ENCODE measurements at places on chromosomes 11 and 22. TPM values are rescaled to one million over a fixed set of nuclear protein-coding genes. Genes with fewer than 3 reads are reported as not detected.

Gene MS4A3
- total RNA-seq = not detected

Gene BATF2
- 0.72 TPM for total RNA-seq

Gene MIOX
- 1.4 TPM for total RNA-seq

Gene APOL5
- total RNA-seq = not detected

DNA sequence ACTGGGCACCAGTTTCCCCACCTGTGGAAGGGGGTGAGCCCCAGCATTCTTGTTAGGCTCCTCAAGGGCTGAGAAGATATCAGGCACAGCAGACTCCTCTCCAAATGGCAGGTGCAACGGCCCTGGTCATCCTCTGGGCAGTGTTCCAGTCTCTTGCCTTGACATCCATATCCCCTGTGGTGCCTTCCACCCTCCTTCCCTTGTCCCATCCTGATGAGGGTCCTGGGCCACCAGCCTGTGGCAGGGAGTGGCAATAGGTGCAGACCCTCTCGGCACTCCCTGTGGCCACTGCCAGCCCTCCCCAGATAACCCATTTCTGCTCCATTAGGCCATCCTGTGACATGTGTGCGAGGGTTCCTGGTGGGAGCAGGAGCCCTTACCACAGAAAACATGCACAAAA is 78.8 kb upstream of the NECTIN1 start:
- H3K4me1 ChIP-seq = no peaks in the 10 kb centered on the region
- no peak overlapping the region for H3K27ac ChIP-seq
- no peak overlapping the region for H3K4me3 ChIP-seq
- no peaks in the 10 kb centered on the region for H3K36me3 ChIP-seq

- no peaks in the 10 kb centered on the region for H3K27me3 ChIP-seq
- no peak overlapping the region for H3K27ac ChIP-seq
- H3K4me3 ChIP-seq = no peak overlapping the region
- DNase-seq = no peak
- peaks cover 4% of the 10 kb centered on the region for H3K4me1 ChIP-seq
Observed at GRCh38 chr11:73030130-73030529, 112.0 kb downstream of the FCHSD2 start.

DNA sequence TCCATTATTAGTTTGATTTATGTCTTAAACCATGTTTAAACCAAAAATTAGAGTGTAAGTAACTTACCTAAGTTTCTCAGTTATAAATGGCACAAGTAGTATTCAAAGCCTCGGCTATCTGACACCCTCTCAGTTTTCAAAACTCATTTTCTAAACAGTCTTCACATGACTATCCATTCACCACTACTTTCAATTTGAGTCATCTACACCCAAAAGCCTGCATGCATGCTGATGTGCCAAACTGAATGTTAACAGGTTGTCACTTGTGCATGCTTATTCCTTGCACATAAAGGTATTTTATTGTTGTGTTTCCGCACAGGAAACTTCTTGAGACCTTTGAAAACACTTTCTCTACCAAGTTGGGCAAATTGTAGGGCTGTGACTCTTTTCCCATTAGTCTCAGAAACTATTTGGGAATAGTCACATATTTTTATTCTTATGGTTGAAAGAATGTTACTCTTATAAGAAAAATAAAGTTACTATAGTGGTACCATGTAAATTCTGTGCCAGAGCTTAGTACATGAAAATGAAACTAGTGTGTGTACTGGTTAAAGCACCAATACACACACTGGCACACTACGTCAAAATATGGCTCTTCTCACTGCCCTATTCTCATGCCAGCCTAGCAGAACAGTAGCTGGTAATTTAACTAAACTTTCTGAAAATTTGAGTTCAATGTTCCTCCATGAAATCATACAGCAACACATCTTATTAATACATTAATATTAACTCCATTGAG is 2.2 kb upstream of the OR51E2 start:
- no peak for DNase-seq
- peaks cover 4% of the 10 kb centered on the region for H3K4me1 ChIP-seq
- no peak overlapping the region for H3K27ac ChIP-seq
- H3K36me3 ChIP-seq = no peaks in the 10 kb centered on the region

GRCh38 chr11:706439-706956 is 467 bp downstream of the EPS8L2 start:
- peaks cover 5% of the 10 kb centered on the region for H3K4me1 ChIP-seq
- no peak overlapping the region for H3K27ac ChIP-seq
- no peaks in the 10 kb centered on the region for H3K27me3 ChIP-seq
- H3K4me3 ChIP-seq = peak overlapping the region; percentile 71
- DNase-seq = peak; percentile 44

- no peaks in the 10 kb centered on the region for H3K4me1 ChIP-seq
- H3K4me3 ChIP-seq = no peak overlapping the region
- H3K36me3 ChIP-seq = peaks cover 5% of the 10 kb centered on the region
- H3K27ac ChIP-seq = no peak overlapping the region
- DNase-seq = no peak
Observed at GRCh38 chr22:29308148-29308790, 1.8 kb downstream of the GAS2L1 start.

DNA sequence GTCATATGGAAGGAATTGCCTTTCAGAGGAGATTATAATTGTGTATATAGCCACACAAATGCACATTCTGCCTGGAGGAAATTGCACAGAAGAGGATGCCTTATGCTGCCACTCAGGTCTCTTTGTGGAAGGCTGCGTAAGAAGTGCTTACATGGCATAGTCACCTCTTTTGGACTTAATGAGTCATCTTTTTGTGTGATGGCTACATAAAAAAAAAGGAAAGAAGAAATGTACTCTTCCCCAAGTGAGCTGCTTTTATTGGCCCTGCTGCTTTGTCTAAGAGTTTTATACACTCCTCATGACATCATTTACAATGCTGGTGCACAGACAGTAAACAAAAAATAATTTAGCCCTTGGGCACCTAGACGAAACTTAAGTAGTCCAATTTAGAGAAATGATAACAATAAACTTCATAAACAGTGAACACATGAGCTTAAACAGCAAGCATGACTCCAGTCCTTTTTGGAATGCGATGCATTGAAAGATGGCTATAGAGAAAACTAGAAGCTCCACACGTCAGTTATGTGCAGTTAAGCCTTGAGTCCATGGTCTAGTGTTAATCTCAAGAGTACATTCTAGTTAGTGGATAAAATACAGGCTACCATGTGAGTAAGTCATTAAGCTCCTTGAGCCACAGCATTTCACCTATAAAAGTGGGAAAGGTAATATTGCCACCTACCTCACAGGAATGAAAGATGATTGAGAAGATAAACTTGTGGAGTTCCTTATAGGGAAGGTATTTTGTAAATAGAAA is 12.0 kb downstream of the CSTPP1 start:
- H3K4me1 ChIP-seq = no peaks in the 10 kb centered on the region
- no peak overlapping the region for H3K4me3 ChIP-seq
- H3K36me3 ChIP-seq = no peaks in the 10 kb centered on the region

DNA sequence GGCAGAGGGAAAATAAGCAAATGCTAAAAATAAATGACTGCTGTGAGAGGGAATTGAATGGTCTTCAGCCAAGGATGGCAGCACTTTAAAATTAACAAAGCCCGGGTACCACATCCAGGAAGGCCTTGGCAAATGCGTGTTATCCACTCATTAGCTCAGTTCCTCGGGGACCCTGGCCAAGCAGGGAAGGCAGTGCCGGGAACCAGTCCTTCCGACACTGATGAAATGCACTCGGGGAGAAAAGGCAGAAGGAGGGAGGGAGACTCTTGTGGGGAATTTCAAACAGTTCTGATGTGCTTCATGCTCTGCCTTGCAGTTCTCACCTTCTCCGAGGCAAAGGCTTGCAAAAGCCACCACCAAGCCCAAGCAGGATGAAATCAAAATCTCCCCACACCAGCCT is 38.3 kb downstream of the CLPB start:
- DNase-seq = no peak
- H3K4me1 ChIP-seq = no peaks in the 10 kb centered on the region
- no peaks in the 10 kb centered on the region for H3K27me3 ChIP-seq
- H3K36me3 ChIP-seq = no peaks in the 10 kb centered on the region
- H3K4me3 ChIP-seq = no peak overlapping the region

DNA sequence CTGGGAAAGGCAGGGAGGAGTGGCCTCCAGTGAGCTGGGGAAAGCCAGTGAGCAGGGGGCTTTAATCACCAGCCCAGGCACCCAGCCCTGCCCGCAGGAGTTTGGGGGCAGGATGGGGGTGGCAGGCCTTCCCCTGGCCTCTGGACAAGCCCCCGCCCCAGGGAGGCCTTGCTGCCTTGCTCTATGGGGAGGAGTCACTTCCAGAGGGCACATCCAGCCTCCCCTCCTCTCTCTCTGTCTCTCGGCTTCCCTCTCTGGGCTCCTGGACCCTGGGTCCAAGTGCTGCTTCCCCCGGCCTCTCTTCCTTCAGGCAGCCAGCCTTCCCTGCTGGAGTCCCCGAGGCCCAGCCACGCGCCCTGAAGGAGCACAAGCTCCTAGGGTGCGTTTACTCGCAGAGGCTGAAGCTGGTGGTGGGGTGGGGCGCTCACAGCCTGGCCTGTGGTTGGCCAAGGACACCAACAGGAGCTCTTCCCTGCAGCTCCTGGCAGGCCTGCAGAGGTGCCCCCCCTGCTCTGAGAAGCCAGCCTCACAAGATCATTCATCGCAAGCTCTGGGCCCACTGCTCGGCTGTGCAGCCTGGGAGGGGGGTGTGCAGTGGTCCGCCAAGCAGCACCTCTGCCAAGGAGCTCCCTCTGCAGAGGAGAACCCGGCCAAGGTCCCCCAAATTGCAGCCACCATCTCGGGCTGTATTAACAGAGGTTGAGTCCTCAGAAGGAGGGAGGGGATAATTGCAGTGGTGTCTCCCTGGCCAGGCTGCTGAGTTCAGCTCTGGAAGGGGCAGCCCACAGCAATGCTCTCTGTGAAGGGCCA is 25.4 kb downstream of the OSBPL5 start:
- DNase-seq = no peak
- no peak overlapping the region for H3K27ac ChIP-seq
- H3K36me3 ChIP-seq = no peaks in the 10 kb centered on the region
- H3K27me3 ChIP-seq = no peaks in the 10 kb centered on the region
- H3K4me1 ChIP-seq = no peaks in the 10 kb centered on the region

DNA sequence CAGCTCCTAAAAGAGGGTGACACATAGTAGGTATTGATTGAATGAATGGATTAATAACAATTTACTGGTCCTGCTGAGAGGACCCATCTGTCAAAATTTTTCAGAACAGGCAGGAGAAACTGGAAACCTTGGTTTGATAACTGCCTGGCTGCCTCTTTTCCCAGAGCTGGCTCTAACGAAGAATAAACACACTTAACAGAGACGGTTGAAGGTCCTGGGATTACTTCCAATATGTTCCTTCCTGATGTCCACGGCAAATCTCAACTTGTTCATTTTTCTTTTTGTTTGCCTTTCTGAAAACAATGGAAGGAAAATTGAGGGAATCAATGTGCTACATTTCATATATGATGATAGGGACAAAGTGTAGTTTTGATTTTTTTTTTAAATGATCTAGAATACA is 76.5 kb upstream of the SYT13 start:
- no peaks in the 10 kb centered on the region for H3K4me1 ChIP-seq
- H3K36me3 ChIP-seq = no peaks in the 10 kb centered on the region
- DNase-seq = no peak
- H3K4me3 ChIP-seq = no peak overlapping the region

DNA sequence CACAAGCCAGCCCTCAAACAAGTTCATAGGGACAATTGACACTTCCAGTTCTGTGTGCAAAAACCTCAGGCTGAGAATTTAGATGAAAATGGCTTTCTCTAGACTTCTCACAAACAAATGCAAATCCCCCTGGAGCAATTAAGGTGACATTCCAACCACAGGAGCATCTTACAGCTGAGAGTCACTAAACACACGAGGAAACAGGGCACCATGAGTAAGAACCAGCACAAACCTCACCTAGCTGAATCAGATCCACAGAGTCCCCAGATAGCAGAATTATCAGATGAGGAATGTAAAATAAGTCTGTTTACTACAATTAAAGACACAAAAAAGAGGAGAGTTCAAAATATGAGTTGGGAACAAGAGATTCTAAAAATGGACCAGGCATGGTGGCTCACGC is 51.5 kb downstream of the RTL6 start:
- DNase-seq = peak; percentile 2
- H3K4me3 ChIP-seq = no peak overlapping the region
- H3K27ac ChIP-seq = no peak overlapping the region
- no peaks in the 10 kb centered on the region for H3K27me3 ChIP-seq
- peaks cover 3% of the 10 kb centered on the region for H3K36me3 ChIP-seq

DNA sequence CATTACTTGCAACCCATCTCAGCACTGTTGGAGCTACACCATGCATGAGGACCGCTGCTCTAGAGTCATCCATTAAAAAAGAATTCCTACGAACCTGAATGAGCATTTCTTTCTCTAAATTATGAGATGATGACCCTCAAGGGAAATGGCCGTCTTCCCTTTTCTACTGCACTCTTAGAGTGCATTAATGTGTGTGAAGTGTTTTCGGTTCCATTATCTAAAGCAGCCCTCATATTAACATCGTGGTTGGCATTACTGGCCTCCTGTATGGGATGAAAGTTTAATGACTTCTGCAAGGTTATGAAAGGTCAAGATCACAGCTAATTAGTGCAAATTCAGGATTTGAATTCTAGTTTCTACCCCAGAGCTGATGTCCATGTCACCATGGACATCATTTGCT is 16.7 kb downstream of the CD44 start:
- no peaks in the 10 kb centered on the region for H3K36me3 ChIP-seq
- no peak overlapping the region for H3K4me3 ChIP-seq
- no peak for DNase-seq
- H3K27ac ChIP-seq = no peak overlapping the region
- peaks cover 12% of the 10 kb centered on the region for H3K4me1 ChIP-seq
- H3K27me3 ChIP-seq = no peaks in the 10 kb centered on the region

DNA sequence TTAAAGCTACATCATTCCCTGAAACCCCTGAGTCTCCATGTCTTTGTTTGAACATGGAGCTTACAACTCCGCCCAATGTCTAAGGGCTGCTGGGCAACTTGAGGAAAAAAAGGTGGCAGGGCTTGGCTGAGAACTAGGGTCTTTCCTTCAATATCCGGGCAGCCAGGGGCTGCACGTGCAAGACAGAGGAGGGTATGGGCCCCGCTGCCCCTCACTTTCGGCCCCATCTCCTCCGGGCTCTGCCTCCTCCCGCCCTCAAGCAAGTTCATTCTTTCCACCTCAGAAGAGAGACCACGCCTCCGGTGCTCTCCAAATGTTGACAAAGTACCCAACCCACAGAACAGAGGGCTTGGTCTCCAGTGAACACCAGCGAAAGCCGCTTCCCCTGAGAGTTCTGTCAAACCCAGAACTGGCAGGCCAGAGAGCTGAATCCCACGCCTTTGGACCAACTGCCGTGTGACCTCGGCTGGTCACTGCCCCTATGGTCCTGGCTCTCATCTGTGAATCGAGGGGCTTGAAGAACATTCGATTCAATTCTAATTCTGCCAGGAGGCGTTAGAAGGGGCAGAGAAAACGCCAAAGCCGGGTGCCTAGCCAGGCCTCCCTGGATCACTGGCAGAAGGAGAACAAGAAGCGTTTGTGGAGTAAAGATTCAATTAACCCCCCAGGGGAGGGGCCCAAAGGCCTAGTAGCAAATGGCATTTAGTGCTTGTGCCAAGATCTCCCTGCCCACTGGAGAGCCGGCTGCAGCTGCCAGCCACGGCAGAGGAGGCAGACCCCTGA is 7.3 kb downstream of the PDGFB start:
- H3K4me1 ChIP-seq = no peaks in the 10 kb centered on the region
- no peak overlapping the region for H3K27ac ChIP-seq
- H3K36me3 ChIP-seq = no peaks in the 10 kb centered on the region
- DNase-seq = no peak

All from H9 (cell line).